ENCODE measurements at places on chromosomes 6 and 20. TPM values are rescaled to one million over a fixed set of nuclear protein-coding genes. Genes with fewer than 3 reads are reported as not detected.

- H3K4me3 ChIP-seq: no peak overlapping the region
- no peaks in the 10 kb centered on the region for H3K36me3 ChIP-seq
- H3K4me1 ChIP-seq: no peaks in the 10 kb centered on the region
- H3K27me3 ChIP-seq: peaks cover 14% of the 10 kb centered on the region
- DNase-seq: peak; percentile 31
- H3K27ac ChIP-seq: no peak overlapping the region
These were observed 61.5 kb downstream of the TBXT start for GRCh38 chr6:166106076-166106686.

DNA sequence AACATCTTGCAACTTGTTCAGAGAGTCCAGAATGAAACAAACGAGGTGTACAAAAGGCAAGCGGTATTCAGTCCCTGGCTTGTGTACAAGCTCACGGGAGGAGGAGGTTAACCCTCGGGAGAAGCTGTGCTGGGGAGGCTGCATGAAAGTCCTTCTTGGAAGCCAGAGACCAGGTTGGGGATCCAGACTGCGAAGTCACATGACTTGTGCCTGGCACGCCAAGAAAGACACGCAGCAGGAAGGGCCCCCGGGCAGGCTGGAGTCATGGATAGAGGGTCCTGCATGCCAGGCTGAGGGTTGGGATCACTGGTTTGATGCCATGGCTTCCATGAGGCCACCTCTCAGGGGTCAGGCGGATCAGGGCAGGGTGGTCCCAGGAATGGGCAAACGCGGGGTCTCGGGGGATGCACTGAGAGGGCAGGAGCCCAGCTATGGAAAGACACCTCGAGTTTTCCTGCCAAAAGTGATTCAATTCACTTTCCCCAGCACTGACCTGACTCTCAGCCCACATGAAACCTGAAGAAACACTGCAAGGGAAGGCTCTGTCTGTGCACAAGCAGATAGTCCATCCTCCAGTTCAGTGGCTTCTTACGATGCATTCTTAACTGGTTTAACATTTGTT, 79.4 kb downstream of the DLL1 start:
- no peak for DNase-seq
- H3K4me3 ChIP-seq: no peak overlapping the region
- peaks cover 9% of the 10 kb centered on the region for H3K4me1 ChIP-seq
- no peak overlapping the region for H3K27ac ChIP-seq
- no peaks in the 10 kb centered on the region for H3K36me3 ChIP-seq

The GNRH2 gene
- 1.2 TPM for total RNA-seq

GRCh38 chr6:75113446-75113845, 92.4 kb downstream of the COL12A1 start:
- H3K4me3 ChIP-seq: no peak overlapping the region
- no peak overlapping the region for H3K27ac ChIP-seq
- DNase-seq: no peak
- no peaks in the 10 kb centered on the region for H3K27me3 ChIP-seq
- H3K4me1 ChIP-seq: no peaks in the 10 kb centered on the region

The PRR18 gene
- total RNA-seq: not detected

- no peak overlapping the region for H3K27ac ChIP-seq
- no peak overlapping the region for H3K4me3 ChIP-seq
- H3K27me3 ChIP-seq: no peaks in the 10 kb centered on the region
- no peak for DNase-seq
- H3K36me3 ChIP-seq: no peaks in the 10 kb centered on the region
These were observed 102.6 kb downstream of the FLRT3 start for GRCh38 chr20:14234666-14235295.

GRCh38 chr6:30163090-30163917, at the start of gene TRIM15:
Gene TRIM15, plus strand, starts transcription at chr6:30163546. Its CDS starts 139 bp downstream, at chr6:30163685.
- H3K27ac ChIP-seq: no peak within 1 kb of the TSS
- DNase-seq: no peak
- peaks cover 5% of the 10 kb centered on the region for H3K27me3 ChIP-seq
- H3K36me3 ChIP-seq: no peaks in the 10 kb centered on the region
- H3K4me1 ChIP-seq: no peaks in the 10 kb centered on the region

DNA sequence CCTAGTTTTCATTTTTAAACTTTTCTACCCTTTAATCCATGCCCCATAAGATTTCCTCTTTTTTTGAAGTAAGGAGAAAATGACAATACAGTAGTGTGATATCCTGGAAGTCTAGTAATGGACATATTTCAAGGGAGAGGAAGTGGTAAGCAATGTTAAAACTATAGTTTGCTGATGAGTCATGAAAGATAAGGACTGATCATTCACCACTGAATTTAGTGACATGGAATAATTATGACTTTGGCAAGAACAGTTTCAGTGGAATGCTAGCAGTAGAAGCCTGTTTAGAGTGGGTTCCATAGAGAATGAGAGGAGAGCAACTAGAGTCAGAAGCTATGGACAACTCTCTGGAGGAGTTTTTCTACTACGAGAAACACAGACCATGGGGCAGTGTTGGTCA, 24.9 kb upstream of the SLC2A12 start:
- DNase-seq: no peak
- no peaks in the 10 kb centered on the region for H3K4me1 ChIP-seq
- H3K4me3 ChIP-seq: no peak overlapping the region
- H3K27ac ChIP-seq: no peak overlapping the region
- H3K27me3 ChIP-seq: no peaks in the 10 kb centered on the region

DNA sequence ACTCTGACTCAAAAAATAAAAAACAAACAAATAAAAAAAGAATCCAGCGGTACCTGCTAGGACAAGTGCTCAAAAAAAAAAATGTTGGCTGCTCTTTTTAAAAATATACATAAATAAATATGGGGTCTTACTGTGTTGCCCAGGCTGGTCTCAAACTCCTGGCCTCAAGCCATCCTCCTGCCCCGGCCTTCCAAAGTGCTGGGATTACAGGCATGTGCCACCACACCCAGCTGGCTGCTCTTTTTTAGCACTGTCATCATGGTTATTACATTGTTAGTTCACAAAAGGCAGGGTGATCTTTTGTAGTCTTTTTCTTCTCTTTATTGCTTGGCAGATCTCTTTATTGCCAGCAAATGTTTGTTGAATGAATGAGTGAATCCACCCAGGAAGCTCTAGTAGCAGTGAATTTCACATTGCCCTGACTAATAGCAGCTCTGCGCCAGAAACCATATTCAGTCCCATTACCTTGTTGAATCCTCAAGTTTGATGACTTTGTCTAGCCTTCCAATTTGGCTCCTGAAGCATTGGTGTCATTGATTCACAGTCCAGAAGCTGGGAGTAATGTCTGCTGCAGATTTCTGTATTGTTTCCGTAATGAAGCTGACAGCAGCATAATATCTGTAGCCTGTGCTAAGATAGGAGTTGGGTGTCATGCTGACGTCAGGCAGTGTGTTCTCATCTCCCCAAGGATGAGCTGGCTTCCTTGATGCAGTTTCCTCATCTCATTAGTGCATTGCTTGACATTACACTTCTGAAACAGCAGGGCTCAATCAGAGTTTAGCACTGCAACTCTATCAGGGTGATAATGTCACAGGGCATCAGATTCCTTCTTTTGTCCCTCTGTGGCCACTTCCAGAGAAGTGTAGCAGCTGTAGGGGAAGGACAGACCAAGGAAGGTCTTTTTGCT, 84.9 kb upstream of the TGM3 start:
- H3K4me1 ChIP-seq: peaks cover 12% of the 10 kb centered on the region
- no peaks in the 10 kb centered on the region for H3K36me3 ChIP-seq
- peaks cover 4% of the 10 kb centered on the region for H3K27me3 ChIP-seq

DNA sequence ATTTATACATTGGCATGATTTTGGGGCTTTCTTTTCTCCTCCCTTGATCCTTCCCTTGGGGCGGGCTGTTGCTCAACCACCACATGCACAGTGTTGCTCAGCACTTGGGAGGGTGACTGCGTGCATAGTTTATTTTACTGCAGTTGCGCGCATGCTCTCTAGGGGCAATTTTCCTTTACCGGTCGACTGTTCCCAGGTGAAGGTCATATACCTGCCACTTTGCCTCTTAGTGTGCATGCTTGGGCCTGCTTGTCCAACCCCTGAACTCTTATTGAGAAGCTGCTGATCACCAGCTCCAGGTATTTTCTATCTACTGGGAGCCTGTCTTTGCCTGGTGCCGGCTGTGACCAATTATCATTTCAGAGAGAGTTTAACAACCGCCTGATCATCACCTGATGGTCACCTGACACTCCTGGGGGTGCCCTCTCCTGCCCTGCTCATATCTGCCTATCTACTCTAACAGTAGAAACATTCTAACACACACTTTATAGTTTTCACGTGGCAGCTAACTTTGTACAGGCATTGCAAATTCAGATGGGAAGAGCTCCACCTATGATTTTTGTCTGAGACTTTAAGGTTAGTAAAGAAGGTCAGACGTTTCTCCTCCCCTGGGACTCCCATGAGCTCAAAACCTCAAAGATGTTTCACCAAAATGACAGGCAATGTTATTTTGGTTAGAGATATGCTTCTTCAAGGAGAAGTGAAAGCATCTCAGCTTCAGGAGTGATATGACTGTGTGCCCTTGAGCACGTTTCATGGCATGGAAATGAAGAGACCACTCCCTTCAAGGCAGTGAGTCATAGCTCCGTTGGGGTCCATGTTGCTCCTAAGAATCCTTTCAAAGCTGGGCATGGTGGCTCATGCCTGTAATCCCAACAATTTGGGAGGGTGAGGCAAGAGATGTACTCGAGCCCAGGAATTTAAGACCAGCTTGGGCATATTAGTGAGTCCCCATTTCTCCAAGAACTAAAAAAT, 227.5 kb upstream of the MYLIP start:
- H3K4me3 ChIP-seq: no peak overlapping the region
- H3K27me3 ChIP-seq: no peaks in the 10 kb centered on the region
- no peaks in the 10 kb centered on the region for H3K36me3 ChIP-seq
- peaks cover 32% of the 10 kb centered on the region for H3K4me1 ChIP-seq

The TMEM244 gene
- total RNA-seq: not detected

The C6orf52 gene
- 0.91 TPM for total RNA-seq

DNA sequence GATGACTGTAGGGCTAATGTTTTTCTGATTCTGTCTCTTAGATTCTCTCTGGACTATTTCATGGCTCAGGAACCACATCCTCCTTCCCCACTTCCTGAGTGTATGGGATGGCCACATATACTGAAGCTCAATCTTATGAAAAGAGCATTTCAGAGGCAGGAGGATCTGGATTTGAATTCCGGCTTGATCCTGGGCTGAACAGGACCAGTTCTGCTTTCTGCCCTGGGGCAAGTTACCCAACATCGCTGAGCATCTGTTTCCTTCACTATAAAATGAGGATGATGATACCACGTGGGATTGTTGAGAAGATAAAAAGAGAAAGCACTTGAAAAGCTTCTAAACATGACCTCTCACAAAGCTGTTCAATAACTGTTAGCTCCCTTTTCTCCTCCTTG, 168.4 kb upstream of the TNFAIP3 start:
- H3K4me1 ChIP-seq: peaks cover 8% of the 10 kb centered on the region
- no peaks in the 10 kb centered on the region for H3K36me3 ChIP-seq
- peak; percentile 22 for DNase-seq
- H3K27me3 ChIP-seq: no peaks in the 10 kb centered on the region
- no peak overlapping the region for H3K27ac ChIP-seq

- no peaks in the 10 kb centered on the region for H3K27me3 ChIP-seq
- DNase-seq: peak; percentile 73
- no peaks in the 10 kb centered on the region for H3K36me3 ChIP-seq
- peaks cover 6% of the 10 kb centered on the region for H3K4me1 ChIP-seq
- no peak overlapping the region for H3K27ac ChIP-seq
- no peak overlapping the region for H3K4me3 ChIP-seq
These were observed 27.4 kb upstream of the MAPRE1 start for GRCh38 chr20:32792316-32792715.
